Left renal pelvis (tissue), 4 donors: ENCODE measurements at places on chromosomes 7 and 10. TPM values are rescaled to one million over a fixed set of nuclear protein-coding genes. Genes with fewer than 3 reads are reported as not detected.

CCDC172 gene
- polyA plus RNA-seq: not detected

ATRNL1 gene
- polyA plus RNA-seq: 20.9 TPM

TRIM50 gene
- polyA plus RNA-seq: not detected

GCK gene
- polyA plus RNA-seq: 2.7 TPM

CNPY1 gene
- not detected for polyA plus RNA-seq

GIMAP1 gene
- polyA plus RNA-seq: 2.4 TPM

ZNF316 gene
- 65.8 TPM for polyA plus RNA-seq

GRCh38 chr7:93148144-93148543, at the start of gene SAMD9L:
Gene SAMD9L (minus strand): TSS chr7:93148385. CDS start chr7:93135971, 12,414 bp downstream.
- no peak for DNase-seq

GRCh38 chr7:121369462-121369861, 26.6 kb downstream of the FAM3C start:
- no peak for DNase-seq

DNA sequence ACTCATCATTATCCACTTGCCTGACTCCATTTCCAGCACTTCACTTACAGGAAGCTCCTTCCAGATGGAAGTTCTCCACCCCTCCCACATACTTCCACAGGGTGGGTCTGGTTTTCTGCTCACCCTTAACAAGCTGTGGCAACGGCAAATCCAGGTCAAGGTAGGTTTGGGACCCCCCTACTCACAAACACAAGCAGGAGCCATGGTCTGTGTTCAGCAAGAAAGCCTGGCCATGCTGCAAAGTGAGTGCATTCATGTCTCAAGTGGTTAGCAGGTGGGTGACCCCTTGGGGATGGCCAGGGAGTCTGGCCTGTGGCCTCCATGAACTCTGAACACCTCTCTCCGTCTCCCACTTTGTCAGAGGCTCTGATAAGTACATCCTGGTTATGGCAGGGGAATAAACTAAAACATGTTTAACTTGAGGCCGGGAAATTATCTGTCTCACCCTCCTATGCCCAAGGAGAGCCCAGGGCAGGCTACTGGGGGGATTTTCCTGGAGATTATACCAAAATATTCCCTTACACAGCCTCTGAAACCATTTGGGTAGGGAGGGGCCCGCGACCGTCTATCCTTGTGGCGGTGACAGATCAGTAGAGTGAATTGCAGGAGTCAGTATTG, 844 bp downstream of the XPNPEP1 start:
- DNase-seq: no peak

- DNase-seq: no peak
Measured at GRCh38 chr10:4117604-4118003, 332.6 kb upstream of the KLF6 start.

DNA sequence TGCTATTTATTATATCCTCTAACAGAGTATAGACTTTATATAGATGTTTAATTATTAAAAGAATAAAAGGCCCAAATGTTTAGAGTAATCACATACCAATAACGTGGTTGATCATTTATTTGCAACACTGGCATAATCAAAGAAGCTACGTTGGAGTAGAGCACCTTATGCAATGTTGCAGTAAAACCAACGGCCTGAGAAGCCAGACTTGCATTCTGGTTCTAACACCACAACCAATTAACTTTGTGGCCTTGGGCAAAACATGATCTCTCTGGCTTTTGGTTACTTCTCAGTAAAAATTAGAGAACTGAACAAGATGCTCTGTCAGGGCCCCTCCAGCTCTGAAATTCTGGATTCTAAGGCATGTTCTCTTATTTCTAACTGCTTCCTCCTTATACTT, 476.2 kb downstream of the GRM8 start:
- DNase-seq: no peak

DNA sequence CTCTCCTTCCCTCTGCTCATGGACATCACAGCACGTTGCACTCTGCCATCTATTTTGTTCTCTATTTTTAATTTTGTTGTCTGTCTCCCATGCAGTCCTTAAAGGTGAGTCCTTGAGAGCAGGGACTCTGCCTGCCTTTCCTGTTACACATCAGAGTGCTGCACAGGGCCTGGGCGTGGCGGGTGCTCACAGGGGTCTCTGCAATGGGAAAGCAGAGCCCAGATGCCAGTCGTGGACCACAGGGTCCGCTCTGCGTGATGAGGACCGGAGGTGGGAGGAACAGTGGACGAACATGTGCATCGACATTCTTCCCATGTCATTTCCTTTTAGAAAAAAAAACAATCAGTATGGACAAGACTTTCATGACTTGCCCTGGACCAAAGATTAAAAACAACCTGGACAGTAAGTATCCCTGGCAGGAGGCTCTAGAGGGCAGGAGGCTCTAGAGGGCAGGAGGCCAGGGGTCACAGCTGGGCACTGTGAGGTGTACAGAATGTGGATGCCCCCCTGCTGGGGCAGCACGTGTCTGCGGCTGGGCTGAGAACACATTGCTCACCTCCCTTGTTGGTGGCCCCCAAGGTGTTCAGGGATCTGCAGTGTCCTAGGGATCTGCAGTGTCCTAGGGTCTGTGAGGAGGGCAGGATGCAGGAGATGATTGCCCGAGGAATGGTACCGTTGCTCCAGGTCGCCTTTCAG, 29.6 kb upstream of the ZNF488 start:
- DNase-seq: no peak

- no peak for DNase-seq
Measured at GRCh38 chr10:129894698-129895097, 69.4 kb downstream of the EBF3 start.

DNA sequence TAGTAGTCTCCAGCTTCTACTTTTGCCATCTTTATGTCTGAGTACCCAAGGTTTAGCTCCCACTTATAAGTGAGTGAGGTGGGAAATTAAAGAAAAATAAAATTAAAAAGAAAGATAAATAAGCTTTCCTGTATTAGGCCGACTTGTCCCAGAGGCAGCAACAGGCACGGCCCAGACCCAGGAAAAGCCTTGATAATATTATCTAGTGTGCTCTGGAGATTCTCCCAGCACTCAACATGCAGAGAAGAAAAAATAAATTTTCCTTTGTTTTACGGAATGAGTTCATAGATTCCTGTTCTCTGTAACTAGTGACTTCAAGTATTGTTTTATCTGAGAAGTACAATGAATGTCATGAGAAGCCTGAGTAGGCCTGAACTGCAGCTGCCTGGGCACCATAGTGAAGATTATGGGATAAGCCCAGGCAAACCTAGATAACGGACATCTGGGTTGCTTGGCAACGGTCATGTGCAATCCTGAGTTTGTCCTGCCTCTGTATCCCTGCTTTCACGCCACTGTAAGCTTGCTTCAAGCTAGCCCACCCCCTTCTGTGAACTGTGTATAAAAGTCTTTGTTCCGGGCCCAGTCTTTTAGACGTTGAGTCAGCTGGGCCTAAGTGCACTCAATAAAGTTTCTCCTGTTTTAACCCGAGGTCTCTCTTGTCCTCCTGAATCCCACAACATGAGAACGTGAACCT, 6.4 kb downstream of the ATE1 start:
- no peak for DNase-seq

GRCh38 chr7:95478272-95479037, 7.3 kb upstream of the ASB4 start:
- no peak for DNase-seq

GRCh38 chr7:27168265-27168947, 3.1 kb upstream of the HOXA9 start:
- DNase-seq: no peak

- DNase-seq: no peak
Measured at GRCh38 chr7:9030976-9031375, 597.6 kb downstream of the NXPH1 start.

- no peak for DNase-seq
Measured at GRCh38 chr7:137886281-137886680, 39.5 kb upstream of the DGKI start.

DNA sequence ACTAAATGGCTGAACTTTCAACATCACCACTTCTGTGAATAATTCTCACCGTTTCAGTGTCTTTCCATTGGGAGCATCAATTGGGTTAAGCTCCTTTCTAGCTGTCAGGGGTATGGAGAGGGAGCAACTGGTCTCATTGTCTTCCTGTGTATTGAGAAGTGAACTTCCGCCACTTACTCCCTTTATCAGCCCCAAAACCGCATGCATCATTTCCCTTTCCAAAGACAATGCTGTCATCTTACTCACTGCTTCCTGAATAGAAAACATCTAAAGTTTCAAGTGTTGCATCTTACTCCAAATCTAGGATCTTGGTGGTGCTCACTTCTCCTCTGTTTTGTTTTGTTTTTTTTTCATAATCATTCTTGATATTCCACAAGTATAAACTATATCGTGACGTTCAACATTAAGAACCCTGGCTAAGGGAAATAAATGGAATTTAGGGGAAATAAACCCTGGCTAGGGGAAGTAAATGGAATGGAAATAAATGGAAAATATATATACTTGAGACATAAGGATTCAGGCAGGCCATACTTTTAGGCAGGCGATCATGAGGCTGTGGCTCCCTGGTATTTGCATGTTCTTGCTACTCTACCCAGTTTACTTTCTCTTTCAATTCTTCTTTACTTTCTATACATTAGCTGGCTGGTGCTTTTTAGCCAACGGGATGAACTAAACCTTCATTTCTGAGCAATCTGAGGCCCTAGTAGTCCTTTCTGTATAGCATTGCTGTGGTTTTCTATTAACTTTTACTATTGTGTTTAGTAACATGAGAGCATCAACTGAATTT, 371.9 kb downstream of the BMPER start:
- no peak for DNase-seq

DNA sequence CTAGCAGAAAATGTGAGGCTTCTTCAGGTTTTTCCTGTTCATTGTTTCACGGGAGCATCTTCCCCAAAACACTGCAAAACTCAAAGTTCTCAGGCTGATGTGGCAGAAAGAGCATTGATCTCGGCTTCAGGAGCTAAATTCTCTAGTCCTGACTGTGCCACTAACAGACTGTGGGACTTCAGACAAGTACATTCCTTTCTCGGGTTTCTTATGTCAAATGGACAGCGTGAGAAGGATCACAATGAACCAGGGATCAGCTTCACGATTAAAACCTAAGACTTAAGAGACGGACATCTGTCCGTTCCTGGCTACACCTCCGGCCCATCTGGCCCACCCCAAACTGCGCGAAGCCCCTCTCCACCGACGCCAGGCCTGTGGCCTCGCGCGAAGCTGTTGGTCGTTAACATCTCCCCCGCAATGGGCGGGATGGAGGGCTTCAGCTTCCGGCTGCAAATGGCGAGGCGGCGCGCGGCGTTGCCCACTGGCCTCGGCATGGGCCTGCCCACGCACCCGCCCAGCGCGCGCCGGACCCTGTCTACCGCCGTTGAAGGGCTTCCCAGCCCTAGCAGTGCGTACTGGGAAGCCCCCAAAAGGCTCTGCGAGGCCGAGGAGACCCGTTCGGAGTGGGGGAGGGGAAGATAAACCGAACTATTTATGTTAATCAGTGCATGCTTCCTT, 549 bp upstream of the DDX50 start:
- DNase-seq: no peak

- no peak for DNase-seq
Measured at GRCh38 chr10:67606572-67606971, 89.4 kb downstream of the CTNNA3 start.

GRCh38 chr10:73967022-73967429, 30.9 kb upstream of the VCL start:
- DNase-seq: no peak

DNA sequence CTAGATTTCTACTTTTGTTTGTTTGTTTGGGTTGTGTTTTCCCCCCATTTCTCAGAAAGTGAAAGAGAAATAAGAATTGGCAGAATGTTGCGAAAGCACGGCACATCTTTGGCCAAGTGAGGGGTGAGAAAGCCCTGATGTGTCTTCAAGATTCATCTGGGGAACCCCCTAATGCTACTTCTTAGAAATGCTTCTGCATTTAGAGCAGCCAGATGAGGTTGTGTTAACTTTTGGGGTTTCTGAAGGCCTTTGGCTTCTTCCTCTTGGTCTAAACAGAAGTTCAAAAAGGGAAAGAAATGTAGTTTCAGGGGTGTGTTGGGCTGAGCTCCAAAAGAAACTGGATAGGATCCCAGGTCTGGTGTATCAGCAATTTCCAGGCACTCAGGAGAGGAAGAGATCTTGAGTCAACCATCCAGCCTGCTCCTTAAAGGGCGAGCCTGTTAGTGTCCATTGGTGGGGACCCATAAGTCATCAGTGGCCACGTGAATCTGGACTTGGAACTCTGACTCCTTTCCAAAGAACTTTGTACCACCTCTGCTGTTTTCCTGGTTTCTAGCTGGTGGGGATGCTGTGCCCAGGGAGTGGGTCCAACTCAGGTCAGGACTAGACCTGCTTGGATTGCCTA, 6.5 kb downstream of the DUSP5 start:
- no peak for DNase-seq

DNA sequence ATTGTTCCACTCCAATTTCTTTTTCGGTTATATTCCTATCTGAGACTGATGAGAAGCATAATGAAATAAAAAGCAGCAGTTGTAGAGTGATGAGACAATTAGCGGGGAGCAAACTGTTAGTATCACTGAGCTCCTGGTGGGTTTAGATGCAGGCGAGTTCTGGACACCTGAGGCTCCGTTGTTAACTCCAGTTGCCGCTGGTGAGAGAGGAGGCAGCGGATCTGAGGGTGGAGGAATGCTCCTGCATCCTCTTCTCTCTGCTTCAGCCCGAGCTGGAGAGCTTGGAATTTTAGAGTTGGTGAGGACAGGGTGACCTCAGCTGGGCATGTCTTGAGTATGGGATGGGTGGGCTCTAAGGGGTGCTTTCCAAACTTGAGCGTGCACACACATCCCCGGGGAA, 31.4 kb downstream of the LRMDA start:
- no peak for DNase-seq
